ENCODE measurements at places on chromosomes 11 and 22.

DNA sequence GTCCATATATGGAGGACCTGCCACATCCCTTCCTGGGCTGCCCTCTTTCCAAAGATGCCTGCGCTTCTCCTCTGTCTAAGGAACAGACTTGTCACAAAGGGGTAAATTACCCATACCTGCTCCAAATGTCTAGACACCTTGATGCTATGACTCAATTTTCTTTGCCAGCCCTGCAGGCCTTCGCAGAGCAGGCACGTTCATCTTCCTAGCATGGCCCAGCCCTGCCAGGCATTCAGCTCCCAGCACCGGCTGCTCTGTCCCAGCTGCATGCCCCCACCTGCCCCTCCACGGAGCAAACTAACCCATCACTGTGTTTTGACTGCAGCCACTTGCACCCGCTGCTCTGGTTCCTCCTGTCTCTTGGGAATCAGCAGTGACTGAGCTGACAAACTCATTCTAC lies 526.1 kb downstream of the MIAT start:
- no peak for DNase-seq

GRCh38 chr11:31690041-31690440 lies 121.1 kb downstream of the PAX6 start:
- DNase-seq: no peak

- DNase-seq: no peak
Observed at GRCh38 chr11:112634551-112634950, 326.7 kb upstream of the NCAM1 start.

- peak; percentile 24 for DNase-seq
Observed at GRCh38 chr11:127492029-127492428, 491.5 kb upstream of the KIRREL3 start.

GRCh38 chr11:20754933-20755332 lies 85.5 kb downstream of the NELL1 start:
- DNase-seq: peak; percentile 11

GRCh38 chr11:132058211-132058772 lies 687.9 kb downstream of the NTM start:
- DNase-seq: no peak

- DNase-seq: no peak
Observed at GRCh38 chr11:2156416-2157182, 4.4 kb downstream of the INS start.

DNA sequence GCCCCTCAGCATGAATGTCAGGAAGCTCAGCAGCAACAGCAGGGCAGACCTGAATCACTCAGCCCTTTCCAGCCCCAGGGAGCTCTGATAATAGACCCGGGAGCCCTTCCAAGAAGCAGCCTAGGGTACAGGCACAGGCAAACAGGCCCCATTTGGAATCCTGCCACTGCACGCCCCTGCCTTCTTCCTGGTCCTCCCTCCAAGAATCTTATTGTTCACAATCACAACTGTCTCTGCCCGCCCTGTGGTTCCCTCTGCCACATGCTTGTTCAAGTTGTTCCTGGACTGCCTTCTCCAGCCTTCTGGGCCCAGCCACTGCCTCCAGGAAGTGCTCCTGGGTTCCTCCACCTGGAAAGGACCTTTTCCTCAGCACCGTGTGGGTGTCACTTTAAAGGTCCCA lies 54.6 kb downstream of the LRRC32 start:
- no peak for DNase-seq

DNA sequence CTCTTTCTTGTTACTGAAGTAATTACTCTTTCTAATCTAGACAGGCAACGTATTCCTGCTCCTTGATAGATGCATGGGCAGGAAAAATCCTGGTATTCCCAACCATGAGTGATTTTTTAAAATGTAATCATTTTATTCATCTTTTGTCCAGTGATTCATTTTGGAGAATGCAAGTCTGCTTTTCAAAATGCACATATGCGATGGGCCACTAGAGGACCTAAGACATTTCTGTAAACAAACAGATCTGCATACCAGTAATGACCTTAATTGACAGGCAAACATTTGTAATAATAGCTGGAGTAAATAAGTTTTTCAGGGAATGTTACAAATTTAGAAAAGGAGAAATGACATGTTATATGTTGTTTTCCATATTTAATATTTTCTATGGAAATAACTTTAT lies 1167.6 kb downstream of the JRKL start:
- DNase-seq: peak; percentile 5

GRCh38 chr11:121844016-121844415 lies 272.0 kb downstream of the BLID start:
- no peak for DNase-seq

DNA sequence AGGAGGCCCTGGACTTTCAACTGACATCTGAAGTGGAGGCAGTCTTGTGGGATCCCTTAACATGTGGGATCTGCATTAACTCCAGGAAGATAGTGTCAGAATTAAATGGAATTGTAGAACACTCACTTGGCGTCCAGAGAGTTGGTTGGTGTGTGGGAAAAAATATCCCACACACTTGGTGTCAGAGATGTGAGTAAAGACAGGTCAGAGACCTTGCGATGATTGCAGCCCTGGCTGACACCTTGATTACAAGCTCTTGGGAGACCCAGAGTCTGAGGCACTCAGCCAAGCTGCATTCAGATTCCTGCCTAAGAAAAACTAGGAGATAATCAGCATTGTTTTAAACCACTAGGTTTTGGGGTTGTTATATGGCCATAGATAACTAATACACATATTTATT lies 7.2 kb upstream of the TPCN2 start:
- no peak for DNase-seq

- DNase-seq: no peak
Observed at GRCh38 chr11:133383201-133383600, 149.1 kb downstream of the OPCML start.

- no peak for DNase-seq
Observed at GRCh38 chr11:77069336-77069968, 2.7 kb downstream of the CAPN5 start.

GRCh38 chr22:35133702-35134380 lies 67.9 kb downstream of the ISX start:
- DNase-seq: no peak

DNA sequence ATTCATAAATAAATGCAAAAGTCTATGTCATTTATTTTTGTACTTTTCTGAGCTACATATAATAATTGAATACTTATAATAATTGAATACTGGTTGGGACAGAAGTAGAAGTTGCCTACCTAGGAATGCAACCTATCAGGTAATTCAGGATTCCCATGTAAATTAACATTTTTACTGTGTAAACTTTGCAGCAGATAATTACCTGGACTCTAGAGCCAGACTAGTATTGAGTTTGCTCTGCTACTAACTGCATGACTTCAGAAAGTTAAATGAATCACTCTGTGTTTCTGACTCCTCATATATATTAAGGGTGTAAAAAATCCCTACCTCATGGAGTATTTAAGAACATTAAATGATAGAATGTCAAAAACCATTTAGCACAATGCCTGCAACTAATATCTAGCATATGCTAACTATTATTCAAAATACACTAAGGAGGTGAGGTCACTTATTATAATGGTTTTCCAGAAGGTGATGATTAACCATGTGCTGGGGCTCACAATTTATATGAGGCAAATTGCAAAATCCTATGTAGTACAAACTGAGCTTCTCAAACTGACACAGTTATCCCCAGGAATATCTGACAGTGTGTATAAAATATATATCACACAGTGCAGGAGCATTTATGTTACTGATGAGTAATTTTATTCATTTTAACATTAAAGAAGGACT lies 138.1 kb upstream of the ANO3 start:
- no peak for DNase-seq

DNA sequence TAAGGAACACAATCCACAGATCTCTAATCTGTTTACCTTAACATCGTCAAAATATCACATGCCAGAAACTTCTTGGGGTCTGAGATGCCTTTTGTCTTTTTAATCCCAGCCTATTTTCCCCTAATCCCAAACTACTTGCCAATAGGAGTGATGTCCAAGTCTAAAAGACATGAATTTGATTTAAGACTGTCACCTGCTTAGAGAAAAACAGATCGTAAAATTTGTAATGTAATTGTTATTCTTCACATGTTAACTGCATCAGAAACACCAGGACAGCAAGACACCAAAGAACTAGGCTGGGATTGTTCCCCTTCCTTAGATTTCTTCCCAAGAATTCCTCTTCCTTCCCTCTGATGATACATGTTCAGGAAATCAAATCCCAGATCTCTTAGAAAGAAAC lies 198.1 kb upstream of the ARHGAP20 start:
- DNase-seq: no peak

DNA sequence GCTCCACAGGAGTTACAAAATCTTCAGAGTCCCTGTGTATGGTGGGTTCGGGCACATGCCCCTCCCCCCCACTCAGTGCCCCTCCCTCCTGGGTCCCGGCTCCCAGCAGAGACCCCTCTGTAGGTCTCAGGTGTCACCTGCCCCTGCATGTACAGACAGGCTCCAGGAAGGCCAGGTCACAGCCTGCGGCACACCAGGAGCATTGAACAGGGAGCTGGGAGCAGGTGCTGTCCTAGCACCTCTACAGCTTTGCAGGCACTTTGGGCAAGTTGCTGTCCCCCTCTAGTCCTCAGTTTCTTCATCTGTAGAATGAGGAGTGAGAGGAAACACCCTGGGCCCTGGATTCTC lies 80.1 kb upstream of the RTL6 start:
- DNase-seq: no peak

- peak; percentile 25 for DNase-seq
Observed at GRCh38 chr11:120248551-120249278, 8.8 kb downstream of the POU2F3 start.

- DNase-seq: peak; percentile 78
Observed at GRCh38 chr22:23385678-23386631, 194.1 kb downstream of the IGLL1 start.

DNA sequence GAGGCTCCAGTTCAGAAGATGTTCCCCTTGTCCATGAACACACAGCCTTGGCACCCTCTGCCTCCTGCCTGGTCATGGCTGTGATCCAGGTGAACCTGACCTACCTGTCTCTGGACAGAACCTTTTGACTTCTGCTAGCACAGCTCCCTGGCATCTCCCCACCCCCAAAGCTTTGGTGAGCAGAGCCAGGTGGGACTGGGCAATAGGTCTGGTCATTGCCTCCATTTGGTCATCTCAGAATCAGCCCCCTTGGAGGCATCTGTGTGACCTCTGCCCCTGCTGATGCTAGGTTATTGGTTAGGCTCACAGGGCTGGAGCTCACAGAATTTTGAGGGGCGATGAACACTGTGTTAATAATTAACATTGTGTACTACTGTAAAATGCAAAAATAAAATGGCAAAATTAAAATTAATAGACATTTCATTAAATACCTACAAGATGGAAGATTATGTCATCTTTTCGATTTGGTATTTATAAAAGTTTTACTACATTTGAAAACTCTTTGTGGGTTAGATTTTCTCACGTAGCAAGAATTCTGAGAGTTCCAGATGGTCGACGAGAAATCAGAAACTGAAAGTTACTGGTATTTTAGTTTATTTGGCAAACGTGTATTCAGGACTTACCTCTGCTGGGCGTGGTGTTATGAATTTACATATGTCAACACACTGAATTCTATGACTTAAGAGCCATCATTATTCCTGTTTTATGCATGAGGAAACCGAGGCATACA lies 8.3 kb upstream of the KIAA0930 start:
- no peak for DNase-seq

GRCh38 chr11:9150501-9150900 lies 59.1 kb upstream of the SCUBE2 start:
- DNase-seq: no peak

DNA sequence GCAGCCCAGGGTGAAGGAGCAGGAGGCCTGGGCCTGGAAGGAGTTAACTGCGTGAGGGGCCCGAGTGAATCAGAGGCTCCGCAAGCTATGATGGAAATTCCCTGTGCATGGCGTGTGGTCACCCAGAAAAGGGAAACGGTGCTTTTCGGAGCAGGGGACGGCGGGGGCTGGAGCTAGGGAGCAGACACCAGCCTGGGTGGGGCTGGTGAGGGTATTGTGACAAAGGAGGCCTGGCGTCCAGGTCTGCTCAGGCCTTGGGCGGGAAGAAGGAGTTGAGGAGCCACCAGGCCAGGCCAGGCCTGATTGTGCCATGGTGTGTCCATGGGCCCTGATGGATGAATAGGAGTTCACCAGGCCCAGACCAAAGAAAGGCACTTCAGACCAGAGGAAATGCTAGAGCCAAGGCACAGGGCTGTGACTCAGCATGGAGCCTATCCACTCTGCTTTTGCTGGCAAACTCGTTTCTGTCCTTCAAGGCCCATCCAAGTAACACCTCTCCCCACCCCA lies 12.8 kb upstream of the SPI1 start:
- no peak for DNase-seq

- DNase-seq: no peak
Observed at GRCh38 chr22:43333978-43334377, 9.2 kb downstream of the SCUBE1 start.

DNA sequence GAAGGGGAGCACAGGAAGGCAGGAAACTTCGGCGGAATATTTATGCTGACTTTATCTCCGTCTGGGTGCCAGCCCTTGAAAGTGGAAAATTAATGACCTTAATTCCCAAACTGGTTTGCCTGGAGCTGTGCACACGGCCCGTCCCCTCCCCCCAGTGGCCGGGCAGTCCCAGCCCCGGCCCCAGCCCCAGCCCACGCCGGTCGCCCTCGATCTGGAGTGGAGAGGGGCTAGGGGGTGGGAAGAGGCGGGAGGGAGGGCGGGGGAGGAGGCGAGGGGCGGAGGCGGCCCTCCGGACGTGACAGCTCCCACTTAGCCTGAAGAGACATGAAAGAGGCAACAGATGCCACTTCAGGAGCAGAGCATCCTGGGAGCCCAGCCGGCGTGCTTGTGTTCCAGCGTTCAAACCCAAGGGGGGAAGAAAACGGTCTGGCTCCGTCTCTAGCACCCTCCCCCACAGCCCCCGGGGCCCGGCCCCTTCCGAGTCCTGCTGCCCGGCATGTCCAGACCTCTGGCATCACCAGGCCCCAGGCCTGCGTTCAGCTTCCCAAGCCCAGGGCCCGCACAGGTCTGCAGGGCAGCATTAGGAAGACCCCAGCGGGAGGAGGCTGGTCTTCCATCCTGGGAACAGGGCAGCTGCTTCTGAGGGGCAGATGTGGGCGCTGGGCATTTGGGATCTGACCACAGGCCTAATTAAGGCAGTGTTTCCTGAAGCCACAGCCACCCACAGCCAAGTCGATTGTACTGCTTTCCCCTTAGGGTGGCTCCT lies 20.0 kb upstream of the LMO1 start:
- DNase-seq: peak; percentile 40

- no peak for DNase-seq
Observed at GRCh38 chr22:29152045-29152953, 53.4 kb upstream of the EMID1 start.

GRCh38 chr11:100575860-100576717 lies 111.0 kb upstream of the ARHGAP42 start:
- DNase-seq: peak; percentile 42

- no peak for DNase-seq
Observed at GRCh38 chr11:2590131-2590964, 109.4 kb downstream of the KCNQ1OT1 start.

Measured in Jurkat, Clone E6-1 (cell line).